Fibroblast of skin of scalp (primary cell): ENCODE measurements at places on chromosomes 1 and 21.

GRCh38 chr1:228960705-228961104 is 225.4 kb downstream of the RHOU start:
- no peak for DNase-seq

GRCh38 chr1:27132147-27132546 is 22.8 kb downstream of the SLC9A1 start:
- no peak for DNase-seq

DNA sequence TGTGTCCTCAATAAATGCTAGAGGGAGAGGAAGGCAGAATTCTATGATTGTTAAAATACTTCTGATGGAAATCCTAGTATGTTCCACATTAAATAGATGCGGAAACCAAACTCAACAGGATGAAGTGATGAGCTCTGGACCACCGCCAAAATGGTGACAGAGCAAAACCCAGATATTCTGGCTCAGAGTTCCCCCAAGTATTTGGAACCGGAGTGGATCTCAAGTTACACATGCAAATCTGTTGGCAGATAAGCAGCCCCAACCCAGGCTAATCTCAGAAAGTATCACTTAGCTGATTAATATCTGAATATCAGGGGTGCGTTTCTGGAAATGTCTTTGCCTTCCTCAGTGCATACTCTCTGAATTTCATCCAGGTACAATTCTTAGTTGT is 17.4 kb upstream of the GRHL3 start:
- DNase-seq = peak; percentile 63

- no peak for DNase-seq
Measured at GRCh38 chr1:206102292-206102936, 14.8 kb downstream of the AVPR1B start.

- peak; percentile 19 for DNase-seq
Measured at GRCh38 chr21:40830836-40831235, 16.1 kb downstream of the DSCAM start.

DNA sequence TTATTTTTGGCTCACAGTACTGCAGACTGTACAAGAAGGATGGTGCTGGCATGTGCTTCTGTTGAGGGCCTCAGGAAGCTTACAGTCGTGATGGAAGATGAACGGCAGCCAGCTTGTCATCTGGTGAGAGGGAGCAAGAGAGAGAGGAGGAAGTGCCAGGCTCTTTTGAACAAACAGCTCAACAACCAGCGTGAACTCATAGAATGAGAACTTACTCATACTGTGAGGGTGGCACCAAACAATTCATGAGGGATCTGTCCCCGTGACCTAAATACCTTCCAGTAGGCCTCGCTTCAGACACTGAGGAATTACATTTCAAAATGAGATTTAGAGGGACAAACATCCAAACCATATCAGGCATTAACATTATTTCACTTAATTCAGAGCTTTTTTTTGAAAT is 84.7 kb downstream of the PKN2 start:
- no peak for DNase-seq

DNA sequence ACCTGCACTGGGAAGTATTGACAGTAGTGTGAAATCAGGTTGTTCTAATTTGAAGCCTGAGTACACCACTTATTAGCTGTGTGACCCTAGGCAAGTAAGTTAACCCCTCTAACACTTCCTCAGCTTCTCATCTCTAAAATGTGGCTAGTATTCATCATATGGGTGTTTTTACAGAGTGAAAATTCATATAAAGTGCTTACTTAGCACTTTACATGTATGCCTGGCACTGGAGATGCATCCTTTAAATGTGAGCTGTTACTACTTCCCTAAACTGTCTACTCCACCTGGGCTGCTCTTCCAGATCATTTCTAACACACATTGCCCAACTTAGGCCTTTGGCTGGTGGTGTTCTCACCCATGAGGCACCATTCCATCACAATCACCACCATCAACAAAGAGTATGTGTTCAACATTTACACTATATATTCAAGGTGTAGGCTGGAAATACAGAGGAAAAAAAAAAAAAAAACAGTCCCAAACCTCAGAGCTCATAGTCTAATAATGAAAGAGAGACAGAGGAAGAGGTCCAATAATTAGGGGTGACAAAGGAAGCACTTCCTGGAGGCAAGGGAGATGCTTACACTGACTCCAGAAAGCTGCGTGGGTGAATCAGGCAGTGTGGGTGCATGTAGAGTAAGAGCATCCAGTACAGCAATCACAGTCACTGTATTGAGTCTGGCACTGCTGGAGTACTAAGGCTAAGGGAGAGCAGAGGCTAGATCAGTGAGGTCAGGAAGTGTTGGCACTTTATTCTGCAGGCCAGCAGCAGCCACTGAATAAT is 3.6 kb downstream of the STX6 start:
- DNase-seq = no peak

- no peak for DNase-seq
Measured at GRCh38 chr1:165330483-165330882, 26.0 kb downstream of the LMX1A start.

DNA sequence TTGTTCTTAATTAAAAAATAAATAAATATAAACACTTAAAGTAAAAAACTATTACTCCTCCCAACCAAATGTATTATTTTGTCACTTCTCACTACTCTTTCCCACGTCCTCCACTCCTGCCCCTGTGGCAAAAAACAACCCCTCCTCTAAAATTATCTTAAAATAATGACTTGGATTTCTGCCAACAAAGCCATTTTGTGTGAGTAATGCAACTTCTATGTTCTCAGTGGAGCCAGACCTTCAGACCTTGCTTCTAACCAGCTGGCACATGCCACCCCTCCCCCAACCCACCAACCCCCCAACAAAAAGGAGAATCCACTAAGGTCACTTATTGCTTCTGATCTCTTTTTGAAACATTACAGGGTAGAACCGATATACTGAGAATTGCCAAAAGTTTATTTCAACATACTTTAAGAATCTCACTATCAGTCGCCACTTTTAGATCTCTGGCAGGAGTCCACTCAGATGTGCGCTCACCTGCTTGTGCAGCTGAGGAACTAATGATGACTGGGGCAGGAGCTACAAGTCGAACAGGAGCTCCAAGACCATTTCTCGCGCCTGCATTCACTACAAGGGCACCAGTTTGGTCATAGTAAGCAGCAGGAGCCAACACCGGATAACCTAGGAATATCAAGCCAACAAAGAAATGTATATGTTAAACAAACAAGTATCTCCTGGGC is 58.3 kb upstream of the SDC3 start:
- peak; percentile 69 for DNase-seq

GRCh38 chr1:55725378-55725777 is 510.2 kb upstream of the USP24 start:
- peak; percentile 64 for DNase-seq

GRCh38 chr21:26954662-26955121 is 12.2 kb downstream of the ADAMTS5 start:
- DNase-seq = peak; percentile 72

DNA sequence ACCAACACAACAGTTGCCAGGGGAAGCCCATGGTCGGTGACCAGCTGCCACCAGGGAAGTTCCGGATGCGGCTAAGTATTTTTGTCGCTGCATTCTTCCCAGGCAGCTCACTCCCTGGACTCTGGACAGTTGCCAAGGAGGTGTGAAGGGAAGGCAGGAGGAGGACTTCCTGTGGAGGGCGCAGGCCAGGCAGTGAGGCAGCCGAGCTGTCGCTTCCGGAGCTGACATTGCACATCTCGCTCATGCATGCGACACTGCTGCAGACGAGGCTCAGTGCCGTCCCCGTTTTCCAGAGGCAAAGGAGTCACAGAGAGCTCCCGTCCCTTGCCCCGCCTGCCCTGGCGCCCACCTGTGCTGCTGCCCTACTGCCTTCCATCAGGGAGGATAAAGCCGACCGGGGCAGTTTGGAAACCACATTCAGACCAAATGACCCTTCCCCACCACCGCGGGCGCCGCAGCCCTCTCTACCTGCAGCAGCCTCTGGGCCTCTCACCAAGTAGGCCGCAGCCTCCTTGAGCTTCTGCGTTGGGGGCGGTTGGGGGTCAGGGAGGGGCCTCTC is 81.4 kb downstream of the NENF start:
- DNase-seq = peak; percentile 77

DNA sequence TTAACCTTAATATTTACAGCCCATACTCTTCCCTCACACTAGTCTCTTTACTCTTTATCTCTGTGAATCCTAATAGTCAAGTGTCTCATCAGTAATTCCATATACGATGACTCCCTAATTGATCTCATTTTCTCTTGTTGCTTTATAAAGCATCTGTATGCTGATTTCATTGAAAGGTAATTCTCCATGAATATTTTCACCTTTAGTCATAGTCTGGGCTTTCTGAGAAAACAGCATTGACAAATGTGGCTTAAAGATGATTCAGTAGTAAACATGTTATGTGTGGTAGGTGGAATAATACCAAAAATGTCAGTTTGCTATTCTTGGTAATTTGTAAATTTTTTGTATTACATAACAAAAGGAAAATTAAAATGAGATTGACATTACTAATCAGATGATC is 1176.5 kb downstream of the NCAM2 start:
- DNase-seq = no peak

- peak; percentile 60 for DNase-seq
Measured at GRCh38 chr21:16534408-16535101, 804.8 kb downstream of the USP25 start.

- DNase-seq = no peak
Measured at GRCh38 chr1:185350027-185350442, 33.0 kb upstream of the IVNS1ABP start.

DNA sequence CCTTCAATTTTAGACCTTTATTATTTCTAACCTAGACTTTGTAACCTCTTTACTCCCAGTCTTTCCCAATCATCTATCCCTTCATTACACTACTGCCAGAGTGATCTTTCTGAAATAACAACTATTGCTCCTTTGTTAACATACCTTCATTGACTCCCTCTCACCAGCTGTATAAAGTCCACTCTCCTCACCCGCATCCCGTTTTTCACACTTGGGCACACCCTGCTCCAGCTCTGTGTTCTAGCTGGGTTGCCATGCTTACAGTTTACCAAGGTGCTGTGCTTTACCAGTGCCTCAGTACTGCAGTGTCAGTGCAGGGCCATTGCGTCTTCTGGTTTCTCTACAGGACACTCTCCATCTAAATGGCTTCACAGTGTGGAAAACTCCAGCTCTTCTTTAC is 148.2 kb downstream of the NFIA start:
- DNase-seq = no peak

DNA sequence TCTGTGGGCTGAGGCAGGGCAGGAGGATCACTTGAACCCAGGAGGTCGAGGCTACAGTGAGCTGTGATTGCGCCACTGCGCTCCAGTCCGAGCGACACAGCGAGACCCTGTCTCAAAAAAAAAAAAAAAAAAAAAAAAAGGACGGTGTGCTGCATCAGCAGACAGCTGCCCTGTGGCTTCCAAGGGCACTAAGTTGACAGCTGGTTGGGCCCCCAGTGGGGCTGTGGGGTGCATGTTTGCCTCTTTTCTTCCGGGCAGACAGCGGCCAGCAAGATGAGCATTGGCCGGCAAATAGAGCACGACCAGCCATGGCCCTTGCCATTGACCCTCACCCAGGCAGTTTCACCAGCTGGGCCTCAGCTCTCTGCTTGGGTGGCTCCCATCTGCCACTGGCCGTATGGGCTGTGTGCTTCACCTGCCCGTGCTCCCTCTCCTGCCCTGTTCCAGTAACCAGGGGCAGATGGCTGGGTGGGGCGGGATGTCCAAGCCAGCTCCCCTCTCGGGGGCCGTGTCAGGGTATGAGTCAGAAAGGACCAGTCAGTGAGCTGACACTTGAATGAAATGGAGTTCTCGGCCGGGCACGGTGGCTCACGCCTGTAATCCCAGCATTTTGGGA is 12.3 kb upstream of the SLC25A34 start:
- DNase-seq = no peak

GRCh38 chr1:179376223-179376622 is 10.5 kb downstream of the AXDND1 start:
- DNase-seq = no peak

- peak; percentile 0 for DNase-seq
Measured at GRCh38 chr1:217948741-217949140, 317.6 kb downstream of the SPATA17 start.

- DNase-seq = no peak
Measured at GRCh38 chr1:48903291-48903690, 126.6 kb upstream of the BEND5 start.

DNA sequence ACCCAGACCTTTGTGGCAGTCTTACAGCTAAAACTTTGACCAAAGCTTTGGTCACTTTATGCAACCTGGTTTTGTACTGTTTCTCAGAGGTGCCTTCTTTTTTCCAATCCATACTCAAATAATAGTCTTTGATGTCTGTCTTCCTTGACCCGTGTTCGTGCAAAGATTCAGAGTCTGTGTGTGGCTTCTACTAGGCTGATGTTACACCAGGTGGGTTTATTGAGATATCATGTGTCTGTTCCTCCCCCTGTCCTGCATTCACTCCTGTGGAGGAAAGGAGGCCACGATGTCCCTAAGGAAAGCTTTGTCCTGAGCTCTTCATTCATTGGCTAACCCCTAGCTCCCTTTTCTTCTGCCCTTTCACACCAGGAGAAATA is 15.0 kb upstream of the IKBKE start:
- DNase-seq = no peak

- DNase-seq = peak; percentile 87
Measured at GRCh38 chr1:24705260-24706073, 39.8 kb upstream of the CLIC4 start.

GRCh38 chr1:224565186-224565585 is 50.9 kb upstream of the CNIH3 start:
- DNase-seq = peak; percentile 83

- DNase-seq = no peak
Measured at GRCh38 chr1:231027971-231028370, 12.1 kb downstream of the FAM89A start.

DNA sequence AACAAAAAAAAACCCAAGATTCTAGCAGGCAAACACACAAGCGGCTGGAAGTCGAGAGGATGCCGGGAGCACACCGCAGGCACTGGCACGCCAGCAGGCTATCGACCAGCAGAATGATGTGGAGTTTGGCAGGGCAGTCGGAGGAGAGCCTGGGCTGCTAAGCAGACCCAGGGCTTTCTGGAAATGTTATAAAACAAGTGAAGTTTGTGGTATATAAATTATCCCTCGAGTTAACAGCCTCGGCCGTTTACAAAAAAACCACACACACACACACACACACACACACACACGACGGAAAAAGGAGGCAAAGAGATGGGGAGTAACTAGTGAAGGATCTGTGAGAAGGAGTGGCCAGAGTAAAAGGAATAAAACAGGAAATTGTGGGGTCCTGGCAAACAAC is 87.2 kb upstream of the IVNS1ABP start:
- DNase-seq = peak; percentile 32

- DNase-seq = peak; percentile 49
Measured at GRCh38 chr1:13783551-13783950, 83.6 kb downstream of the PRDM2 start.

DNA sequence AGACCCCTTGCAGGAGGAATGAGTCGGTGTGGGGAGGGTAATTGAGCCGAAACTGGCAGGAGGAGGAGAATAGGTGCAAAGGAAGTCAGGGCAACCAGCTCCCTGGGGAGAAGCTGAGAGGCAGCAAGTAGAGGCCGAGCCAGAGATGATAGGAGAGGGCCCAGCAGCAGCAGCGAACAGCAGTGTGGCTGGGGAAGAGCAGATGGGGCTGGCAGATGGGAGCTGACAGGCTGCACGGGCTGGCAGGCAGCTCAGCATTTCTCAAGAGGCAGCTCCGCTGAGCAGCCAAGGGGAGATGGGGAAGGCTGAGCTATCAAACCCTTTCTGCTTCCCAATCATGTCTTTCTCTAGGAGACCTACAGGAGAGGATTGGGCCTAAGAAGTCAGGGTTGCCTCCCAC is 158.2 kb downstream of the TRIM33 start:
- peak; percentile 17 for DNase-seq

- DNase-seq = peak; percentile 56
Measured at GRCh38 chr21:27582948-27583430, 616.1 kb upstream of the ADAMTS5 start.

- peak; percentile 60 for DNase-seq
Measured at GRCh38 chr1:61244114-61244513, 161.8 kb downstream of the NFIA start.
